Hindlimb muscle (tissue), 1 donor: ENCODE measurements at places on chromosomes 1 and 21.
A peak's percentile ranks its signal among the peaks of the same experiment; 100 is the strongest.

DNA sequence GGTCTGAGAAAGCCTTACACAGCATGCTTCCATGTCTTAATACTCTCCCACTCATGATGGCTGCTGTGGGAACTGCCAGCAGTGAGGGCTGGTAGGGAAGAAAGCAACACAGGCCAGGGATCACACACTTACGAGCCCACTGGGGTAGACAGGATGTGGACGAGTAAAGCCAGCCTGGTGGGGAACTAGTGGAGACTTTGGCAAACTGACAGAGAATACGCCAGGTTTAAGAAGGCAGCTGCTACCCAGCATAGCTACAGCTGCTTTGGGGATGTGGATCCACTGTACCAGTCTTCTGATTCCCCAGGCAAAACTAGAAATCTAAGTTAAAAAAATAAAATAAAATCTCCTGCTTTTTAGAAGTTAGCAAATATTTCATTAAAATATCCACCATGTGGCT, 664.0 kb downstream of the SMYD3 start:
- DNase-seq, result no peak

- DNase-seq, result no peak
These were observed 3.9 kb downstream of the NIT1 start for GRCh38 chr1:161121834-161122233.

- no peak for DNase-seq
These were observed 75.6 kb upstream of the SLC2A1 start for GRCh38 chr1:43034195-43034658.

GRCh38 chr1:156862584-156862983, 1.9 kb downstream of the NTRK1 start:
- DNase-seq, result no peak

DNA sequence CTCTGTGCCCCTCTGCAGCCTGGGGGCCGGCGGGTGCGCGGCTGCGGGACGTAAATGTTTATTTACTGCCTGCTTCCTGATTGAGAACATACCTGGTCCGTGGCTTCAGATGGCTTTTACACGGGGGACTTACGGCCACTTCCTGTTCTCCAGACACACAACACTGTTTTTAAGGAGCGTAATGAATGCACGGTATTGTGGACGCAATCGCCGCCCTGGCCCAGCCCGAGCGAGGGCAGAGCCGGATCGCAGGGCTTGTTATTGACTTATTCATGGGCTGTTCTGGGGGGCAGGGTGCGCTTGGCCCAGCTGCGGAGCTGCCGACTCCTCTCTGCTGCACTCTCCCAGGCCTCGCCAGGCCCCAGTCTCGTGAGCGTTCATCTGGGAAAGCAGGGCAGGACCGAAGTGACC, 52.8 kb upstream of the ACTRT2 start:
- DNase-seq, result no peak

GRCh38 chr1:233582439-233582838, 31.5 kb upstream of the KCNK1 start:
- no peak for DNase-seq

GRCh38 chr1:91799159-91799558, 86.8 kb downstream of the TGFBR3 start:
- DNase-seq, result no peak

GRCh38 chr1:158331106-158331425, 265 bp downstream of the CD1B start:
- DNase-seq, result no peak

- DNase-seq, result no peak
These were observed 16.9 kb upstream of the DMRTB1 start for GRCh38 chr1:53442299-53442698.

DNA sequence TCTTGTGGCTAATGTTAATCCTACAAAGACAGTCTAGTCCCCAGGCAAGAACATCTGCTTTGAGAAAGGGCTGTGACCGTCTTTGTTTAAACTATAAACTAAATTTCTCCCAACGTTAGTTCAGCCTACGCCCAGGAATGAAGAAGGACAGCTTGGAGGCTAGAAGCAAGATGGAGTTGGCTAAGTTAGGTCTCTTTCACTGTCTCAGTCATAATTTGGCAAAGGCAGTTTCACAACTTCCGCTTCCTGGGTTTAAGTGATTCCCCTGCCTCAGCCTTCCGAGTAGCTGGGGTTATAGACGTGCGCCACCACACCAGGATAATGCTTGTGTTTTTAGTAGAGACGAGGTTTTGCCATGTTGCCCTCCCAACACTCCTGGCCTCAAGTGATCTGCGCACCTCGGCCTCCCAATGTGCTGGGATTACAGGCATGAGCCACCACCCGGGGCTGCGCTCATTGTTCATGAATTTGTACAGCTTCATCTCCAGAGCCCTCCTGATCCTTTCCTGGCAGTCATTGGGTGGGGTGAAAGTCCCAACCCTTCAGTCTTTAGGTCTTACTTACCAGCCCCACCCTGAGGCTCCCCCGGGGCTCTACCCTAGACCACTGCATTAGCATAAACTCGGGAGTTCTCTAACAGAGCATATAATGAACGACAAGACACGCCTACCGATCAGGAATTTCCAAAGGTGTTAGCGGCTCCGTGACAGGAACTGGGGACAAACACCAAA, 4.9 kb upstream of the MASP2 start:
- no peak for DNase-seq

DNA sequence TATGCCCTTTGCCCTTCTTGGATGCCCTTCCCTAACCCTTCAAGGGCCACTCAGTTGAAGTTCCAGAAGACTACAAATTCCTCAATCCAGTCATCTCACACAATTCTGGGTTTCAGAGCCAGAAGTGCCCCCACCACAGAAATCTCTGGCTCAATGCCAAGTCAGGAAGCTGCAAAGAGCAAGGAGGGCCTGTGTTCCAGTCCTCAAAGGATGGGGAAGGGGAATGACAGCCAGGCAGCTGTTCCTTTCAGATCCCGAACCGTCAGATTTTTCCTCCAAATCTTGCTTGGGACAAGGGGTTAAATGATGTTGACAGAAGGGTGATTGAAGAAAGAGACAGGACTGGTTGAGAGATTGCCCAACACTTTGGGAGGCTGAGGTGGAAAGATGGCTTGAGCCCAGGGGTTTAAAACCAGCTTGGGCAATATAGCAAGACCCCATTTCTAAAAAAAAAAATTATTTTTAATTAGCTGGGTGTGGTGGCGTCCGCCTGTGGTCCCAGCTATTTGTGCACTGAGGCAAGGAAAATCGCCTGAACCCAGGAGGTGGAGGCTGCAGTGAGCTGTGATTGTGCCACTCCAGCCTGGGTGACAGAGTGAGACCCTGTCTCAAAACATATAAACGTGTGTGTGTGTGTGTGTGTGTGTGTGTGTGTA, 716 bp upstream of the HPDL start:
- DNase-seq, result no peak

DNA sequence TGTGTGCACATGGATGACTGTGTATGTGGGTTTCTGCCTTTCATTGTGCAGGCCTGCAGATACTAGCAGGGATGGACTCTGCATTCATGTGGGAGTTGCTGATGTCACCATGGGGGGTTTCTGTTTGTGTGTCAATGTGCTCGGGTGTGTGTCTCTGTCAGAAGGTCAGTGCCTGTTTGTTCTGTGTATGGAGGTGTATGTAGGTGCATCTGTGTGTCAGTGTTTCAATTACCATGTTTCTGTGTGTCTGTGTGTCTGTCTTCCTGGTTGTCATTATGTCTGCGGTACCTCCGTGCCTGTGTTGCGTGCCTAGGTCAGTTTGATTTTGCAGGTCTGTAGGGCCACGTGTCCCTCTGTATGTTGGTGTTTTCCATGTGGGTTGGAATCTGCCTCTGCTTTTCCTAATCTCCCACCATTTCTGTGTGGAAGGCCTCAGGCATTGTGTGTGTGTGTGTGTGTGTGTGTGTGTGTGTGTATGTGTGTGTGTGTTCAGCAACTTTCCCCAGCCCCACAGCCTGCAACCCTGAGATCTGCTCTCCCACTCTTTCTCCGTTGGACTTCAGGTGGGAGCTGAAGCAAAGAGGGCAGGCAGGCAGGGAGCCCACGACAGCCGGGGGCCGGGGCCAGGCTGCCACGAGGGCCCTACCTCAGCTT, 36.7 kb upstream of the WASF2 start:
- DNase-seq, result peak; percentile 40

- no peak for DNase-seq
These were observed 14.2 kb downstream of the COL6A1 start for GRCh38 chr21:45995686-45996179.

DNA sequence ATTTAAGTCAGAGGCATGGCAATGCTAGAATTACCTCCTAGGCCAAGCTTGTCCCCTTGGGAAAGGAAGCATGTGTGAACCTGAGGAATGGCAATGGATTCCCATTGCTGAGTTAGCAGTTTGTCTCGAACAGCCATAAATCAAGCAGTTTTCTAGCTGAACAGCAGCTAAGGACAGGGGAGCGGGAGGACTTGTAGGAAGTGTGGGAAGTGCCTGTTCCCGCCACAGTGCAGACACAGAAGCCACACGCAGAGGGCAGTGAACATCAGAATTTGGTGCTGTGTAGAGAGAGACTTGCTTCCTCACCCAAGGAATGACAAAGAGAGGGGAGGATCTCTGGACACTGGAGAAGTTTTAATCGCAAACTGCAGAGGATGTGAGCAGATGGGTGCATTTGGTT, 3.8 kb downstream of the PHGDH start:
- no peak for DNase-seq

DNA sequence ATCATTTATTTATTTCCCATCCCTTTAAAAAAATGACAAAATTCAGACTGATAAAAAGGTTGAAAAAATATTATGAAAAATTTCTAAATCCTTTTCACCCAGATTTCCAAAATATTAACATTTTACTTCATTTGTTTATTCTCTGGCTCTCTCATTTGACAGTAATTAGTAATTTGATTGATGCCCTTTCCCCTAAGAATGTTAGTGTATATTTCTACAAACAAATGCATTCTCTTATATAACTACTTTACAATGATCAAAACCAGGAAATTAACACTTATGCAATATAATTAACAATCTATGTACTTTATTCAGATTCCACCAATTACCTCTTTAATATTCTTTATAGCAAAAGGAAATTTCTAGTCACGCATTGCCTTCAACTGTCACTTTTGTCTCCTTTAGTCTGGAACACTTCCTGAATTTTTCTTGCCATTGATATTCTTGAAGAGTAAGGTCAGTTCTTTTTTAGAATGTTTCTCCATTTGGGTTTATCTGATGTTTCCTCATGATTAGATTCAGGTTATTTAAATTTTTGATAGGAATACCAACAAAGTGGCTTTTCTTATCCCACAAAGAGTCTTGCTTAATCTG, 3.9 kb downstream of the CD53 start:
- DNase-seq, result no peak

DNA sequence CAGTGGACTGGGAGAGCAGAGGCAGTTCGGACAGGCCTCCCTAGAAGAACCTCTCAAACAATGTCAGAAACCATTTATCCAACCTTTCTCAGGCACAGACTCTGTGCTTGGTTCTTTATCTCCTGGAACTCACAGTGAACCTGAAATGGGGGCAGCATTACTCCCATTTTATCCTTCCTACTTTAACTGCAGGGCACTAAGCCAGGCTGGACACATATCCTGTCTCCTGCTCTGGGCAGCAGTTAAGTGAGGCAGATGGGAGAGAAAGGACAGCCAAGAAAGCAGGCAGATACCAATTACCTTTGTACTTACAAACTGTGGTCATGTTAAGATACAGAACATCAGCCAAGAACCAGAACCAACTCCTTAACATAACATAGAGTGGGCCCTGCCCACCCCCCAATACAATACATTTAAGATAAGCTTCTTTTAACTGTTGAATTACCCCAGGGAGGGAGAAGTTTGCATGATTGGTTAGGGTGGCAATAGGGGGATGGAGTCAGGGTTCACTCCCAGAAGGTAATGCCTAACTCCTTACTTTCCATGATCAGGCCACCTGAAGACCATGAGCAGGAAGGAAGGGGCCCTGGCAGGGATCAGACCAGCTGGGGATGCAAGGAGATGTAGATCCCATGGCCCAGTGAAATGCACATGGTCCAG, 10.9 kb downstream of the KDF1 start:
- no peak for DNase-seq

- no peak for DNase-seq
These were observed 146.7 kb upstream of the COL6A1 start for GRCh38 chr21:45834821-45835293.

GRCh38 chr1:206472024-206472423, 1.7 kb downstream of the IKBKE start:
- DNase-seq, result no peak
